Activated naive CD4-positive, alpha-beta T cell treated with anti-CD3 and anti-CD28 coated beads, Interleukin-2, amount 10 ng/mL, durations not matched to agents 7 days and 5 days (primary cell): ENCODE measurements at places on chromosomes 3 and 15.

DNA sequence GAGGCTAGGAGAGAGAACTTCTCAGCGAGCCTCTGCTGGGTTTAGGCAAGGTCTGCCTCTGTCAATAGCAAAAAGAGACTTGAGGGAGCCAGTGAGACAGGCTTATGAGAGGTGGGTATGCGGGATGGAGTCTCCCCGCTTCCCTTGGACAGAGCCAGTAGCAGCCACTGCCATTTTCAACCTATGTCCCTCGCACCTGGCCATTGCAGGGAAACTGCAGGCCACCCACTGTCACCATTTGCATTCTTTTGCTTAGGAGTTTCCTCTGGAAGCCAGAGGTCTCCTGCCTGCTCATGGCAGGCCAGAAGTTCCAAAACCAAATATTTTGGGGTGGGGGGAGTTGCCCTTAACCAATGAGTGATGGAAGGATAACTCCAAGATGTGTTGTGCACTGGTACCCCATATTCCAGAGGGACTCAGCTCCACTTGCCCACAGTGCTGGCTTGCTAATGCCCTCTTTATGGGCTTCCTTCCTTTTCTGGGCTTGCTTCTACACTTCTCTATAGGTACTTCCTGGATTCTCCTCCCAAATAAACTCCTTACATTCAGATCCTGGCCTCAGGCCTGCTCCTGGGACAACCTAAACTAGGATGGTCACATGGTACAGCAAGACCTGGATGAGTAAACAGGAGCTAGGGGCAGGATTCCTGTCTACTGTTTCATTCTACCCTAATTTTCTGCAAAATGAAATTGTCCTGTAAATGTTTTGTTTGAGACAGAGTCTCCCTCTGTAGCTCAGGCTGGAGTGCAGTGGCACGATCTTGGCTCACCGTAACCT is 108.9 kb upstream of the PROK2 start:
- H3K27me3 ChIP-seq, result peaks cover 20% of the 10 kb centered on the region
- H3K4me1 ChIP-seq, result no peaks in the 10 kb centered on the region
- no peak overlapping the region for H3K4me3 ChIP-seq
- H3K27ac ChIP-seq, result no peak overlapping the region
- DNase-seq, result no peak
- no peaks in the 10 kb centered on the region for H3K36me3 ChIP-seq

GRCh38 chr15:23897531-23897930 is 210.4 kb upstream of the NDN start:
- no peaks in the 10 kb centered on the region for H3K36me3 ChIP-seq
- H3K4me1 ChIP-seq, result no peaks in the 10 kb centered on the region
- no peak for DNase-seq
- H3K27me3 ChIP-seq, result no peaks in the 10 kb centered on the region
- H3K27ac ChIP-seq, result no peak overlapping the region
- H3K4me3 ChIP-seq, result no peak overlapping the region

DNA sequence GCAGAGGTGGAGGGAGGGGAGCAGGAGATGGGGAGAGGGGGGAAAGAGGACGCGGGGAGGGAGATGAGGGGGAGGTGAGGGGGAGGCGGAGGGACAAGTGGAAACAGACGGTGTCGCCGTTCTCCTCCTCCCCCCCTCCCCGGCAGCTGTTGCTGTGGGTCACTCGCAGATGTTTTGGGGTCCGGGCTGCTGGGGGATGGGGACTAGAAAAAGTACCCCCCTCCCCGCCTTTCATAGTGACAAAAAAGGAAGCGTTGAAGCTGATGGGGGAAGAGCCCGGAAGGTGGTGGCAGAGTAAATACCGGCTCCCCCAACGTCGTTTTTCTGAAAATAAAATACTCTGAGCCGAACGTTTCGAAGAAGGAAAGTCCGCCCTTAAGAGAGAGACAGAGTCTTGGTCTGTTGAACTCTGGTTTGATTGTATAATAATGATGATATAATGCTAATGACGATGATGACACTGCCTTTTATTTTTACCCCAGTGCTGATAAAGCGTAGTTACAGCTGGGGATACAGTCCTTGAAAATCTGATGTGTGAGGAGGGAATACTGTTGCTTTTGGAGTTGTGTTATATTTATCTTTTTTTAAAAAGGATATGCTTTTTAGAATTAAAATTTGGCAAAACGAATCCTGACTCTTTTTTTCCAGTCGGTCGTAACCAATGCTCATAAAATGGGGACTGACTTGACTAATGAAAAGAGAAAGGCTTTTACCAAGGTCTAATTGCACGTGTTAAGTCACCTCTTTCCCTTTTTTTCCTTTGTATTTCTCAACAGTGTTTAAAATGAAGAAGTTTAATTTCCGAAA is 993 bp downstream of the STXBP5L start:
- no peak for DNase-seq
- H3K27me3 ChIP-seq, result peaks cover 30% of the 10 kb centered on the region
- peaks cover 17% of the 10 kb centered on the region for H3K4me1 ChIP-seq
- H3K36me3 ChIP-seq, result peaks cover 1% of the 10 kb centered on the region
- no peak overlapping the region for H3K27ac ChIP-seq
- peak overlapping the region; percentile 24 for H3K4me3 ChIP-seq

GRCh38 chr3:10550705-10551104 is 45.3 kb upstream of the ATP2B2 start:
- peaks cover 4% of the 10 kb centered on the region for H3K27me3 ChIP-seq
- peaks cover 17% of the 10 kb centered on the region for H3K4me1 ChIP-seq
- H3K36me3 ChIP-seq, result no peaks in the 10 kb centered on the region
- no peak overlapping the region for H3K4me3 ChIP-seq
- no peak overlapping the region for H3K27ac ChIP-seq

DNA sequence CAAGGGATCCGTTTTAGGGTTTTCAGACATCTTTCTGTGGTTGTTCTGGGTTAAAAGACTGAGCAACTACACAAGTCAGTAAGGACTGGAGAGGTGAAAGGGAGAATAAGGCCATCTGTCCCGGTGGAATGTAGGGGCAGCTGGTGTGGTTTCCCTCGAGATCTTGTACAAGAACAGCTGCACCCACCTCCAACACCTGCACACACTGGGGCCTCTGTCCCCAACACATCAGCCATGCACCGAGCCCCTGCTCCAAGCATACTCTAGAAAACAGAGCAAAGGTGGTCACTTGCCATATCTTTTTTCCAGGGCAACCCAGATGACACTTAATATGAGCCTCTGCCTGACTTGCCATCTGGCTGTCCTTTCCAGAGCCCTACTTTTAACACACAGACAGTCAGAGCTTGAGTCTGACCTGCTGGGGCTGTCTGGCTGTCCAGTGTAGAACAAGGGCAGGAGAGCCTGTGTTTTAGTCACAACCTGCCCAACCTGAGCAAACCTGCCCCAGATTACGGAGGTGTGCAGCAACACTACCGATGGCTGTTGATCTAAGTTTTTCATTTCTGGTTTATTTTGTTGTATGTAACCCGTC is 12.2 kb downstream of the MAN2A2 start:
- no peak overlapping the region for H3K4me3 ChIP-seq
- H3K27ac ChIP-seq, result peak overlapping the region; percentile 49
- no peaks in the 10 kb centered on the region for H3K4me1 ChIP-seq
- H3K36me3 ChIP-seq, result peaks cover 64% of the 10 kb centered on the region
- DNase-seq, result no peak

DNA sequence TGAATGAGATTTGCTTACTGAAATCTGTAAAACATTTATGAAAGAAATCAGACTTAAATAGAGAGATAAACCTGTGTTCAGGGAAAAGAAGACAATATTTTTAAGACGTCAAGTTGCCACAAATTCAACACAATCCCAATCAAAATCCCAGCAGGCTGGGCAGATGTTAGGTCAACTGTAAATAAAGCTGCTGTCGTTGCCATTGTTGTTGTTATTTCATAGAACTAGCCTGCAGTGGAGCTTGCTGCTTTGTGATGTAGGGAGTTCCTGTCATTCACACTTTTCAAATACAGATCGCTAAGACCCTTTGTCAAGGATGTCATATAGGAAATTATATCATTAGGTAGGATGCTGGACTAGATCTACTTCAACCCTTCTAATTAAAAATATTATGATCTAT is 123.1 kb downstream of the NEO1 start:
- no peaks in the 10 kb centered on the region for H3K4me1 ChIP-seq
- H3K36me3 ChIP-seq, result no peaks in the 10 kb centered on the region
- DNase-seq, result no peak

GRCh38 chr3:131174752-131175151 is 148.1 kb downstream of the NEK11 start:
- no peaks in the 10 kb centered on the region for H3K36me3 ChIP-seq
- peaks cover 17% of the 10 kb centered on the region for H3K4me1 ChIP-seq
- no peak overlapping the region for H3K4me3 ChIP-seq
- DNase-seq, result peak; percentile 45
- peak overlapping the region; percentile 37 for H3K27ac ChIP-seq

DNA sequence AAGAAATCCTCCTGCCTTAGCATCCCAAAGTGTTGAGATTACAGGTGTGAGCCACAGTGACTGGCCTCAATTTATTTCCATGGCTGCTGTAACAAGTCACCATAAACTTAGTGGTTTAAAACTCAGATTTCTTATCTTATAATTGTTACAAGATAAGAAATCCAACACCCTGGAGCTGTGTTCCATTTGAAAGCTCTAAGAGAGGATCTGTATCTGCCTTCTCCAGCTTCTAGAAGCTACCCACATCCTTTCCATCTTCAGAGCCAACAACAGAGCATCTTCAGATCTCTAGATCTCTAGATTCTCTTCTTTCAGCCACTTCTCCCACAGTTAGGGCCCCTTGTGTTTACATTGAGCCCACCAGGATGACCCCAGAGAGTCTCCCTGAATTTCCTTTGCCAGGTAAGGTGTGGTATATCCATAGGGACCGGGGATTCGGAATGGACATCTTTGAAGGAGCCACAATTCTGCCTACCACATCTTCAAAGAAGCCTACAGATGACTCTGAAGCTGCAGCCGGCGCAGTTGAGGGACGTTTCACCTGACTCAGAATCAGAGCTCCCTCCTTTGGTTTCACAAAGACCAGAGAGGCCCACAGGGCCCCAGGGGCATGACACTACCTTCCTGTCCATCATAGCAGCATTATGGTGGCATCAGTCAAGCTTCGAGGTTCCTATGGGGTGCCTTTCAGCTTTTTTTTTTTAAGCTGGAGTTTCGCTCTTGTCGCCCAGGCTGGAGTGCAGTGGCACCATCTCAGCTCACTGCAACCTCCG is 87.0 kb upstream of the IGF1R start:
- H3K4me3 ChIP-seq, result no peak overlapping the region
- no peak overlapping the region for H3K27ac ChIP-seq
- H3K27me3 ChIP-seq, result peaks cover 20% of the 10 kb centered on the region
- no peak for DNase-seq

DNA sequence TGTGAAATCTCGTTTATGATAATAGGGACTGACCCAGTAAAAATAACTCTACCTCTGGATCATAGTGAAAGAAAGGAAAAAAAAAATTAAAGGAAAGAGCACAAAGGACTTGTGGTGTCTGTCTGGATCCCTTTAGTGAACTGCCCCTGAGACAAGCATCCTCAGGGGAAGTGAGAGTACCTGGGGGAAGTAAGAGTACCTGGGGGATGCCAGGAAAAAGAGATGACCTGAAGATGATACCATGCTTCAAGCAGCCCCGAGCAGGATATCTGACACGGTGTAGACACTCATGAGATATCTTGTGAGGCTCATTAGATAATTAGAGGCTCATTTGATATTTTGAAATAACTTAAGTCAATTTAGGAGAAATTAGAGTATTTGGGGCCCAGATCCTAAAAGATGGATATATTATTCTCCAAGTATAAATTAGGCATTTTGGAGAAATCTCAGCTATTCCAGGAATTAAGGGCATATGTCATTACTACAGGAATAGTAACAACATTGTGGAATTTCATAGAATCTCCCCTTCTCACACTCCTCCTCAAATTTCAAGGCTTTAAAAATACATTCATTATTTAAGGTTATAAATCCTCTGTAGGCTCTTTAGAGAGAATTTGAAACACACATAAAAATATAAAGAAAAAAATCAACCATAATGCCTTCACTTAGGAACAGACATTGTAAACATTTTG is 36.3 kb upstream of the PSMD6 start:
- no peak for DNase-seq
- no peaks in the 10 kb centered on the region for H3K4me1 ChIP-seq
- no peak overlapping the region for H3K27ac ChIP-seq
- H3K4me3 ChIP-seq, result no peak overlapping the region
- H3K27me3 ChIP-seq, result peaks cover 8% of the 10 kb centered on the region

DNA sequence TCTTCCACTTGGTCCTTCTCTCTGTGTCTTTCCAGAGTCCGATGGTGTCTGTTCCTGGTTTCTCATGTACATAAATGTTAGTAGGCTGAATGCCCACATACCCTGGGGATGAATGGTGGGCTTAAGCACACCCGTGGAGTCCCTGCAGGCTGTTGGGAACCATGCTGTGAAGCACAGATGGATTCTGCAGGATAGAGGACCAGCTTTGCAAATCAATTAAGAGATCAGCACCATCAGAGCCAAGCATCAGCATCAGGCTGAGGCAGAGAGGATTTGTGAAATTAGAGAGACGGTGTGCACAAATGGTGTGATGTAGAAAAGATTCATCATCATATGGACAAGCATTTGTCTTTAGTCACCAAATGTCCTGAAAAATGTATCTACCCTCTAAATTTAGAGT is 127.1 kb downstream of the SV2B start:
- H3K4me3 ChIP-seq, result no peak overlapping the region
- peaks cover 31% of the 10 kb centered on the region for H3K27me3 ChIP-seq
- H3K4me1 ChIP-seq, result no peaks in the 10 kb centered on the region
- no peaks in the 10 kb centered on the region for H3K36me3 ChIP-seq
- no peak overlapping the region for H3K27ac ChIP-seq

DNA sequence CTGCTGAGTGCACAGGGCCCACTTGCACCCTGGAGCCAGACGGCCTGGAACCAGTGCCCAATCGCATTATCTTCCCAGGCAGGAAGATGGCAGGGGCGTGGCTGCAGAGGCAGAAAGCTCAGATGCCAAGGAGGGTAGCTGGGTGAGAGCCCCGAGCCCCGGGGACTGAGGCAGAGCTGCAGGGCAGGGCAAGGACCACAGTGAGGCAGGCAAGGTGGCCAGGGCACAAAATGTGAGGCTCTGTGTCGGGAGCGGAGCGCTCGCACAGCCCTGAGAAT is 1.6 kb upstream of the CCDC33 start:
- no peak for DNase-seq
- peaks cover 39% of the 10 kb centered on the region for H3K27me3 ChIP-seq
- H3K4me1 ChIP-seq, result no peaks in the 10 kb centered on the region
- H3K4me3 ChIP-seq, result no peak overlapping the region
- H3K27ac ChIP-seq, result no peak overlapping the region
- H3K36me3 ChIP-seq, result no peaks in the 10 kb centered on the region

GRCh38 chr3:126971891-126972351 is 11.0 kb upstream of the PLXNA1 start:
- H3K4me1 ChIP-seq, result no peaks in the 10 kb centered on the region
- no peaks in the 10 kb centered on the region for H3K36me3 ChIP-seq
- H3K27me3 ChIP-seq, result peaks cover 33% of the 10 kb centered on the region
- no peak for DNase-seq
- H3K4me3 ChIP-seq, result no peak overlapping the region

DNA sequence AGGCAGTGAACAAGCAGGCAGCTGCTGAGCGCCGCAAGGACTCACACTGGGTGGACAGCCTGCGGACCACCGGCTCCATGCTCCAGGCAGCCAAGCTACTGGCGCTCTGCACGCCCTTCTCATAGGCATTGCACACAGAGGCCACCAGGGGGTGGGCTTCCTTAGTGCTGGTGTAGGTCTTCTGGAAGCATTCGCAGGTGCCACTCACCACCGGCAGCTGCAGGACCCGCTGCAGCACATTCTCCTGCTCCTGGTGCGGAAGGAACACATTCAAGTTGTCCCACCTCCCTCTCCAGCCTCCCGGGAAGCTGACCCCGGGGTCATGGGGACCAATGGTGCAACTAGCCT is 6.0 kb downstream of the PLIN1 start:
- H3K27me3 ChIP-seq, result peaks cover 23% of the 10 kb centered on the region
- no peaks in the 10 kb centered on the region for H3K36me3 ChIP-seq
- H3K27ac ChIP-seq, result no peak overlapping the region
- DNase-seq, result peak; percentile 49

- H3K4me1 ChIP-seq, result no peaks in the 10 kb centered on the region
- no peak overlapping the region for H3K27ac ChIP-seq
- no peaks in the 10 kb centered on the region for H3K27me3 ChIP-seq
- DNase-seq, result no peak
- H3K36me3 ChIP-seq, result no peaks in the 10 kb centered on the region
- H3K4me3 ChIP-seq, result no peak overlapping the region
These were observed 218.7 kb downstream of the FEZF2 start for GRCh38 chr3:62154457-62155148.
